ENCODE measurements at places on chromosomes 5 and 9. TPM values are rescaled to one million over a fixed set of nuclear protein-coding genes. Genes with fewer than 3 reads are reported as not detected.

DNA sequence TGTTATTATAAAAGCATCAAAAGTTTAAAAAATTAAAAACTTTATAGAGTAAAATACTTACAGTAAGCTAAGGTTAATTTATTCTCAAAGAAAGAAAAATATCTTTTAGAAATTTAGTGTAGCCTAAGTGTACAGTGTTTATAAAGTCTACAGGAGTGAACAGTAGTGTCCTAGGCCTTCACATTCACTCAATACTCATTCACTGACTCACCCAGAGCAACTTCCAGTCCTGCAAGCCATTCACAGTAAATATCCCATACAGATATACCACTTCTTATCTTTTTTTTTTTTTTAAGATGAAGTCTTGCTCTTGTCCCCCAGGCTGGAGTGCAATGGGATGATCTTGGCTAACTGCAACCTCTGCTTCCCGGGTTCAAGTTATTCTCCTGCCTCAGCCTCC, 73.1 kb upstream of the FST start:
- DNase-seq = no peak

- no peak for DNase-seq
Observed at GRCh38 chr5:168184103-168184502, 107.3 kb upstream of the WWC1 start.

The SELENOP gene
- 423 TPM for polyA plus RNA-seq

DNA sequence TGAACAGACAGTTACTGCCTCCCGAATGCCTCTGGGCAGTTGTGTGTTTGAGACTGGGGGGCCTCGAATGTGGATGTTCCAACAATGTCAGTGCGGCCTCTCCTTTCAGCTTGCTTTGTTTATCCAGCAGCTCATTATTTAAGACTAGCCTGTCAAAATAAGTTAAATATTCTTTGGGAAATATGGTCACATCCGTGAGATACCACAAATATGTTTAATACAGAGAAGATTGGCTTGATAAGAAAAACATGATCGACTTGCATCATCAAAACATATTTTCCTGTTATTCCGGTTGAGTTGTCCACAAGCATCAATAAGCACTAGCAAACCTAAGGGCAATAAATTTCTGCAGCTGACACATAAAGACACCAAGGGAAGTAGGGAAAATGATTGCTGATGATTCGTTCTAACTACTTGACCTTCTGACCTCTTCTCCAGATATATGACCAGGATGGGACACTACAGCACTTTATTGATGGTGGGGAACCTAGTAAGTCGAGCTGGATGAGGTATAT, 66.5 kb downstream of the PRDM6 start:
- DNase-seq = no peak

DNA sequence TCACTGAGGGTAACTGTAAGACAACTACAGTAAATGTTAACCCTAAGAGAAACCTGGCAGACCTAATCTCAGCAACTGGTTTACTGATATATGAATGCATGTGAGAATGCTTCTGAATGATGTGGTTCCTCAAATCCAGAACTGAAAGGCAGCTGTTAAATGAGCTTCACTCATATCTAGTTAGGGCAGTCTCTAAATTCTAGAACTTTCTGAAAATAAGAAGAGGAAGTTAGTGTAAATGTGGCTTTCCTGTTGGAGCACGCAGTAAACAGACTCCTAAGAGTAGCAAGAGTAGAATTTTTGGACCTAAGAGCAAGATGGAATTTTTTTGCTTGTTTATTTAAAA, 117.9 kb upstream of the KCNN2 start:
- no peak for DNase-seq

The DYNC2I2 gene
- 57.7 TPM for polyA plus RNA-seq

DNA sequence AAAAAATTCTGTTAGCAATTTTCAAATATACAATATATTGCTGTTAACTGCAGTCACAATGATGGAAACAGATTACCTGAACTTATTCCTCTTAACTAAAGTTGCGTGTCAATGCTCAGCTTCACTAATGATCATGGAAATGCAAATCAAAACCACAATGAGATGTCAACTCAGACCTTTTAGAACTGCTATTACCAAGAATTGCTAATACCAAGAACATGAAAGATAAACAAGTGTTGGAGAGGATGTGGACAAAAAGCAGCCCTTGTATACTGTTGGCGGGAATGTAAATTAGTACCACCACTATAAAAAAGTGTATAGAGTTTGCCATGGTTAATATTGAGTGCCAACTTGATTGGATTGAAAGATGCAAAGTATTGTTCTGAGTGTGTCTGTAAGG, 1409.7 kb upstream of the CDH18 start:
- DNase-seq = no peak

- DNase-seq = no peak
Observed at GRCh38 chr5:96893342-96893741, 17.0 kb downstream of the ERAP2 start.

The INSL4 gene
- polyA plus RNA-seq = not detected

- DNase-seq = no peak
Observed at GRCh38 chr5:172945151-172945550, 14.1 kb upstream of the RPL26L1 start.

- no peak for DNase-seq
Observed at GRCh38 chr9:76352026-76352620, 42.1 kb downstream of the RFK start.

- peak; percentile 60 for DNase-seq
Observed at GRCh38 chr5:34522599-34523386, 133.3 kb upstream of the RAI14 start.

The DDX4 gene
- not detected for polyA plus RNA-seq

DNA sequence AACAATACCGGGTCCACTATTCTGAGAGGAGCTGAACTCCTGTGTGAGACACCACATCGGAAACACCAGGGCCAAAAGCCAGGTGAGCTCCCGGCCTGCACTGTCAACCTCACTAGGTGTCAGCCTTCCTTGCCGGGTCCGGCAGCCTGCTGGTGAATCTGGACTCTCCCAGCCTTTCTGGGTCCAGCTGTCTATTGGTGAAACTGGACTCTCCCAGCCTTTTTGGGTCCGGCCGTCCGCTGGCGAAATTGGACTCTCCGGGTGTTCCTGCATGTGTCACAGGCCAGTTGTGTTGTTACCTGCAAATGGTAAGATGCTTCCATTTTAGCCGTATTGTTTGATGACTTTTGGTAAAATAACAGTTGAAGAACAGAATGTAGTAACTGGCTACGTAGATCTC, 801.5 kb downstream of the CDH9 start:
- no peak for DNase-seq

GRCh38 chr5:170387775-170388639, 1.2 kb downstream of the KCNMB1 start:
- DNase-seq = no peak

The SPINK6 gene
- not detected for polyA plus RNA-seq

DNA sequence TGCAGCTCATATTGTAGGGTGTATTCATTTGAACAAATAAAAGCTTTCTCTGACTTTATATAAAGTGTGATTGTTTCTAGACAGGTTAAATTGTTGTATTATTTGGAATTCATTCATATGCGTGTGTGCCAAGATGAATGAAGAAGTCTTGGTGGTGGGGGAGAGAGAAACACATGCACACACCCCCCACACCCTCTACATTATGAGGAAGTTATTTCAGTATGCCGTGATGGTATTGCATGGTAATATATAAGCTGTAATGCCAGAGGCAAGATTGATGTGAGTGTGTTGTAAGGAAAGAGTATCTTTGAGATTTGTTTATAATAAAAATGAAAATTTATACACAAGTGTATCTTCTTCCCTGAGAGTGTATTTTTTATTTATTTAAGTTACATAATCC, 71.0 kb downstream of the IPO11 start:
- DNase-seq = no peak

- DNase-seq = no peak
Observed at GRCh38 chr9:83582029-83582428, 40.9 kb upstream of the IDNK start.

- DNase-seq = no peak
Observed at GRCh38 chr5:68054638-68055037, 160.9 kb upstream of the PIK3R1 start.

- DNase-seq = no peak
Observed at GRCh38 chr5:111636736-111637135, 120.3 kb downstream of the NREP start.

DNA sequence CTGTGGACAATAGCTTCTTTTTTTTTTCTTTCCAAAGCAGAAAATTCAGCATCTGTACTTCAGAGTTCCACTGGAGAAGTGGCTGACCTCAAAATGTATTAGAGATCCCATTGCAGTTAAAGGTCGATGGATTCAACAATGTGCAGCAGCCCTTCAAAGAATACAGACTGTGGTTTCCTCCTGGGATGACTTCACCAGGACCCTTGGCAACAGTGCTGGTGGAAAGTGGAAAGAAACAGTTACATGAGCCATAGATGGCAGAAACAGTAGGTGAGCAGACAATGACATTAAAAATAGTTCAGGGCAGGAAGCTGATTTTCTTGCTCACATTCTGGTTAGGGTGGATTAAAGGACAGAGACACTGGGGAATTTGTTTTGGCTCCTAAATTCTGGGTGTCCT, 62.4 kb downstream of the SLC28A3 start:
- DNase-seq = no peak

DNA sequence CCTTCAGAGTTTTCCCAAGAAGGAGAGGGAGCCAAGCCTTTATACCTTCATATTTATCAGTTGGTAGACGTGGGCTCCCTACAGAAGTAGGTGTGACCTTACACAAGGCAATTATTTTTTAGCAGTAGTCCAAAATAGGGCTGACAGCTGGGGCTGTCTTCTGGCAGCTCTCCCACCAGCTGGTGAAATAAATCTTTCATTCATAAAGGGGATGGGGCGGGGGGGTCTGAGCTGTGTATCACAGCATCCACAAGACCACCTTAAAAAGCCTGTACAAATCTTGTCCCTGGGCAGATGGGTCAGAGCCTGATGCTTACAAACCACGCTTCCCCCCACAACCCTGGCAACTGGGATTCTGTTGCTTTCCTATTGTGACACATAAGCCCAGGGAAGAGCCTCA, 19.7 kb downstream of the CSF2 start:
- no peak for DNase-seq

The TICAM2 gene
- 8.0 TPM for polyA plus RNA-seq

DNA sequence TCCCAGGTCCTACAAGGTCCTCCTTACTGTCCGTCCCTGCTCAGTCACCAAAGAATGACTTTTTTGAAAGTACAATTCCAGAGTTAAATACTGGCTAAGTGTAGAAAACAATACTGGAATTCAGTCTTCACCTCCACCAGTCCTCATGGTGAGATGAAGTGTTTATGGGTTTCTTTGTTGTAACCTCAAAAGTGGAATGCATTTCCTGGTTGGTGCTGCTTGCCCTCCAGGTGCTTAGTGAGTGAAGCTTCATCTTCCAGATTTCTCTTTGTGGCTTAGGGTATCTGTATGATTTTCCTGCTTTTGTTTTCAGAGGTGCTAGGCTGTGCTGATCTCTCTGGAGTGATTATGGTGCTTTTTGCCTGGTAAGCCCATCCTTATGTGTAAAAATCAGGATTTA, 49.4 kb upstream of the DHFR start:
- DNase-seq = no peak

GRCh38 chr5:158159621-158160020, 300.7 kb upstream of the CLINT1 start:
- no peak for DNase-seq

- DNase-seq = no peak
Observed at GRCh38 chr9:21432672-21433425, 7.4 kb upstream of the IFNA1 start.

The TUSC1 gene
- 19.5 TPM for polyA plus RNA-seq

- DNase-seq = no peak
Observed at GRCh38 chr5:147484708-147485020, 25.2 kb downstream of the DPYSL3 start.

GRCh38 chr5:157451806-157452205, 8.2 kb upstream of the NIPAL4 start:
- DNase-seq = no peak

The LIFR gene
- 81.1 TPM for polyA plus RNA-seq

DNA sequence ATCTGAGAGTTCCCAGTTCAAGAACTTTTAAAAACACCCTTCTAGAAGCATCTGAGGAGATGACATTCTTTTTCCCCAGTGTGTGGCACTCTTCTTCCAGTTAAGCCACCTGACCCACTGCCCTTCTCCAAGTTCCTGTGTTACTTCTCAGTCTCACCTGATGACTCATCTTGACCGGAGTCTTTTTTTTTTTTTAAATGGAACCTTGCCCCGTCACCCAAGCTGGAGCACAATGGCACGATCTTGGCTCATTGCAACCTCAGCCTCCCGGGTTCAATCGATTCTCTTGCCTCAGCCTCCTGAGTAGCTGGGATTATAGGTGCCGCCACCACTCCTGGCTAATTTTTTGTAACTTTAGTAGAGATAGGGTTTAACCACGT, 224.1 kb upstream of the DAB2 start:
- DNase-seq = no peak

GRCh38 chr9:136029556-136029955, 65.5 kb downstream of the NACC2 start:
- DNase-seq = no peak

DNA sequence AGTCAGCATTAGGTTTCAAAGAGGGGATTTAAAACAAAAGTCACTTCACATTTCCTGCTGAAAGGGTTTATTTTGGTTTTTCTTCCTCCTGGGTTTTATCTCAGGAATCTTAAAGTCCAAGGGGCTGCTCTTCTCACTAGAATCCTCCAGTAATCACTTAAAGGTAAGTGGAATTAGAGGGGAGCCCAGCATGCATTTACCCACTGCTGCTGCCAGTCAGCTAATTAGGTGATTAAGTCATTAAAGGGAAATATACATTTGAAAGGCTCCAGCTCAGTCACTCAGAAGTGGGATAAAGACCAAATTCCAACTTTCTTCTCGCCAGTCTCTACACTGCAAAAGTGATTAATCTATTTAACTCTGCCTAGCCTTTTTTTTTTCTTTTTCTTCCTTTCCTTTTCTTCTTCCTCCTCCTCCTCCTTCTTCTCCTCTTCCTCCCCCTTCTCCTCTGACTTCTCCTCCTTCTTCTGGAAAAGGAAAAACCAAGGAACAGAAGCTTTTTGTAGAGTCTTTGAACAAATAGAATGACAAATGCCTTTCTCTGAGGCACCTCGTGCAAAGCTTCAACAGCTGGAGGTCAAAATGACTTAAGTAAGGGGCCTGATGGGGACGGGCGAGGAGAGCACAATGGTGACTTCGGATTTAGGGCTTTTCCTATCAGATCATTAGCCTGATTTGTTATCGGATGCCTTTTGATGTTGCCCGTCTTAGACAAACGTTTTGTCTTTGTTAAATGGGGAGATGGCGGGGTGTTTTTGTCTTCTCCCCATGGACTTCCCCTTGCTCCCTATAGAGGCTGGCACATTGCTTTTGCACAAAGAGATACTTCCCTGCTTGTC, 617.6 kb downstream of the IRX1 start:
- no peak for DNase-seq

- DNase-seq = peak; percentile 97
Observed at GRCh38 chr5:173057062-173057924, 1.1 kb downstream of the CREBRF start.
